ENCODE measurements at places on chromosomes 1 and 21. TPM values are rescaled to one million over a fixed set of nuclear protein-coding genes. Genes with fewer than 3 reads are reported as not detected.
A peak's percentile ranks its signal among the peaks of the same experiment; 100 is the strongest.

Gene CELA2A
- not detected for total RNA-seq

Gene GPR37L1
- total RNA-seq: not detected

Gene HES2
- total RNA-seq: not detected

Gene THEM5
- total RNA-seq: not detected

- H3K27me3 ChIP-seq: no peaks in the 10 kb centered on the region
- DNase-seq: no peak
- H3K4me3 ChIP-seq: no peak overlapping the region
- no peaks in the 10 kb centered on the region for H3K4me1 ChIP-seq
- no peaks in the 10 kb centered on the region for H3K36me3 ChIP-seq
Observed at GRCh38 chr21:40562242-40563002, 284.5 kb downstream of the DSCAM start.

DNA sequence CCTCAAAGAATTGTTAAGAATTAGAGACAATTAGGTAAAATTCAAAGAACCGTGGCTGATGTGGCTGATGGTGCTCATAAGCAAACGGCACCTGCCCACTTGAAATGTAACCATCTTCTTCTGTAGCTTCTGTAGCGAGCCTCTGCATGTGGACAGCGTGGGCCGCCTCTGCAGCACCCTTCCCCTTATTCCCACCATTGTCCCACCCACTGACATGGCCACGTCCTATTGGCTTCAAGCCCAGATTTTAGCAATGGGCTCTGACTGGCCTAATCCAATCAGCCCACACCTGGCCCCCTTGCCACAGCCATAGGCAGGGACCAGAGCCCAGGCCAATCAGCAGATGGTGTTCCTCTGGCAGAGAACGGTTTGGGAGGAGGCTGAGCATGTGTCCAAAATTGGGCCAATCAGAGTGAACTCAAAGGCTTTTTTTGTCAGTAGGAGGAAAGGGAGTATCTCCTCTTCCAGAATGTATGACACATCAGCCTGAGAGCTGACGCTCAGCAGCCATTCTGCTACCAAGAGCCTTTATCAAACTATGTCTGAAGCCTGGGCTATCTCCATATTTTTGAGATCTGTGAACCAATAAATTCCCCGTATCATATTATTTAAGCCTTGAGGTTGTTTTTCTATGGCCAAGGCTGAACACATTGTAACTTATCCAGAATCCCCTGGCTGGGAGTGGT is 518.5 kb downstream of the SMYD3 start:
- peaks cover 4% of the 10 kb centered on the region for H3K4me1 ChIP-seq
- H3K36me3 ChIP-seq: peaks cover 8% of the 10 kb centered on the region
- no peak for DNase-seq
- H3K27me3 ChIP-seq: no peaks in the 10 kb centered on the region
- no peak overlapping the region for H3K4me3 ChIP-seq

DNA sequence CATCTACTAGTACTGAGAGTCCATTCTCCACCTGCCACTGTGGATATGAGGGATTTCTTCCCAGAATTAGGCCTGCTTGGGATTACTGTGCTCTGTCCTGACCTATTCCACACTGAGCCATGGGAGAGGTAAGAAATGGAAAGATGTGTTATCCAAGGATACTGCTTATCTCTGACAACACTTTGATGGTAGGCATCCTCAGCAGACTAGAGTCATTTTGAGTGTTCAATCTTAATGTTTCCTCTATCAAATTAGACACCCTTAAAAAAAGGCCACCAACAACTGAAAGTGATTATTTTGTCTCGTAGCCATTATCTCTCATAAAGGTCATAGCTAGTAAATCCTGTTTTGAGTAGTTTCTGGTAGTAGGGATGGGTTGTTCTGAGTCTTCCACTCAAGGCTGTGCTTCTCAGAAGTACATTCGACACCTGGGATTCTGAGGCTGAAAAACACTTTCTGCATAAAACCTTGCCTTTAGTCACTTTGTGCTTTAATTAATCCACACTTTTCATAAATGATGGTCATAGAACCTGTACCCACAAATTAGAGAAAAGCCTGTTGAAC is 8.8 kb downstream of the ATPAF1 start:
- no peak for DNase-seq
- H3K36me3 ChIP-seq: peaks cover 29% of the 10 kb centered on the region
- H3K4me1 ChIP-seq: peaks cover 14% of the 10 kb centered on the region

GRCh38 chr1:98940722-98941079 is 64.0 kb downstream of the PLPPR5 start:
- H3K27me3 ChIP-seq: no peaks in the 10 kb centered on the region
- H3K4me3 ChIP-seq: no peak overlapping the region
- H3K4me1 ChIP-seq: peaks cover 2% of the 10 kb centered on the region
- no peak overlapping the region for H3K27ac ChIP-seq

DNA sequence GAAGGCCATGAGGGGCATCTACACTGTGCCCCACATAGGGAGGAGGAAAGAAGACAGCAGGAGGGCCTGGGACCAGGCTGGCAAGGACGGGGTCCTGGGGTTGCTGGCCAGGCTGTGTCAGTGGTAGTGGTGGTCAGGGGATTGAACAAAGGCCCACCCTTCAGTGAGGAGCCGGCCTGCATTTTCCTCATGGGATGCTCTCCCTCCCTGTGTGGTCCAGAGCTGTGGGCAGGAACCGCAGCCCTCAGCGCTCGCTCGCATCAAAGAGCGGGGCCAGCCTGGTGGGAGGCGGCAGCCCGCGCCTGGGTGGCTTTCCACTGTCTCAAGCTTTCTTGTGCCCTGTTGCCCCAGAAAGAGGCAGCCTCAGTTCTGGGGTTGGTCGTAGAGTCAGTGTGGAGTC is 24.8 kb downstream of the LHX4 start:
- no peaks in the 10 kb centered on the region for H3K36me3 ChIP-seq
- no peak for DNase-seq
- peaks cover 2% of the 10 kb centered on the region for H3K27me3 ChIP-seq
- H3K27ac ChIP-seq: no peak overlapping the region
- H3K4me3 ChIP-seq: no peak overlapping the region

- DNase-seq: no peak
- no peaks in the 10 kb centered on the region for H3K4me1 ChIP-seq
- H3K27ac ChIP-seq: no peak overlapping the region
- no peaks in the 10 kb centered on the region for H3K27me3 ChIP-seq
- H3K36me3 ChIP-seq: no peaks in the 10 kb centered on the region
Observed at GRCh38 chr21:19276665-19277064, 873.1 kb upstream of the TMPRSS15 start.

- H3K36me3 ChIP-seq: peaks cover 24% of the 10 kb centered on the region
- peak overlapping the region; percentile 82 for H3K27ac ChIP-seq
- peak overlapping the region; percentile 23 for H3K4me3 ChIP-seq
- no peak for DNase-seq
- peaks cover 30% of the 10 kb centered on the region for H3K4me1 ChIP-seq
Observed at GRCh38 chr1:194060481-194060880, 874.1 kb upstream of the B3GALT2 start.

DNA sequence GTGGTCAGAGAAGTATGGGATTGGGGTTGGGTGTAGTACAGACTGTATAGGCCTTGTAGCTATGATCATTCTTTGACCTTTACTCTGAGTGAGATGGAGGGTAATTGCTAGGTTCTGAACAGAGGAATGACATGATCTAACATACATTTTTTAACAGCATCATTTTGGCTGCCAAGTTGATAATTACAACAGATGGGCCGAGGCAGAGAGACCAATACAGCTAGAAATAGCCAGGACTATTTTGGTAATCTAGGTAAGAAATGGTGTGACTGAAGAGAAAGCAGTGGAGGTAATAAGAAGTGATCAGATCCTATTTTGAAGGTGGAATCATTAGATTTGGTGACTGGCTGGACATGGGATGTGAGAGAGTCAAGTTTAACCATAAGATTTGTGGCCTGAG is 43.5 kb downstream of the RPAP2 start:
- H3K4me1 ChIP-seq: peaks cover 8% of the 10 kb centered on the region

DNA sequence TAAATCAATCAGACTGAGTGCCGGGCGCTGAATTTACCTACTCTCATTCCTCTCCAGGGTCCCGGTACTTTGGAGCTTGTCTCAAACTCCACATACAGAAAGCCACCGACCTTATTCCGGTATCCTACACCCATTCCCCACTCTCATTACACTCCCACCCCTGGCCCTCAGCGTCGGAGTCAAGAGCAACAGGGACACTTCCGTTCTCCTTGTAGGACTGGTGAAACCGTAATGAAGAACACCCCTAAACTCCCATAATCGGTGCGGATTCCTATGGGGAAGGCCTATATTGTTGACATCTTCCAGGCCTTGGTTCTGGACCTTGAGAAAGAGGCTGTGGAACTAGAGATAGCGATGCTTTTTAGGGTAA is 798 bp downstream of the ZBED6 start:
- peaks cover 40% of the 10 kb centered on the region for H3K4me1 ChIP-seq
- peak overlapping the region; percentile 99 for H3K4me3 ChIP-seq
- H3K27ac ChIP-seq: peak overlapping the region; percentile 98
- H3K36me3 ChIP-seq: peaks cover 40% of the 10 kb centered on the region
- H3K27me3 ChIP-seq: no peaks in the 10 kb centered on the region

DNA sequence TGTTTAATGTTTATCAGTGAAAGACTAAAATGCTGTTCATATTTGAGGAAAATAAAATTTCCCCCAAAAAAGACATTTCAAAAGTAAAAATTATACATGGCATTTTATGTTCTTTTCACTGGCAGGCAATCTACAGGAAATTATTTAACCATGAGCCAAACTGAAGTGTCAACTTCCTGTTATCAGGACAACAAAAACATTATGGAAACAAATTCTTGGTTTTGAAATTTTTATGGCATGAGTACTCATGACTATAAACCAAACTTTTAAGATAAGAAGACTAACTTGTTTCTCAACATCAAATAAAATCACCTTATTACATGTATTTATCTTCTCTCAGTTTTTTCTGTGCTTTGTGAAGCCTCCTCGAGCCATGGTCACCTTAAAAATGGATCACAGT is 698.6 kb downstream of the LTN1 start:
- no peaks in the 10 kb centered on the region for H3K27me3 ChIP-seq
- no peaks in the 10 kb centered on the region for H3K36me3 ChIP-seq
- no peak for DNase-seq
- H3K27ac ChIP-seq: no peak overlapping the region
- no peak overlapping the region for H3K4me3 ChIP-seq

GRCh38 chr1:232937741-232938375 is 12.6 kb upstream of the NTPCR start:
- no peaks in the 10 kb centered on the region for H3K36me3 ChIP-seq
- peaks cover 10% of the 10 kb centered on the region for H3K27me3 ChIP-seq
- DNase-seq: no peak
- H3K27ac ChIP-seq: no peak overlapping the region
- no peak overlapping the region for H3K4me3 ChIP-seq
- H3K4me1 ChIP-seq: no peaks in the 10 kb centered on the region

- H3K36me3 ChIP-seq: no peaks in the 10 kb centered on the region
- H3K27ac ChIP-seq: no peak overlapping the region
- no peaks in the 10 kb centered on the region for H3K4me1 ChIP-seq
Observed at GRCh38 chr1:199901341-199901740, 126.2 kb upstream of the NR5A2 start.

Measured in activated naive CD8-positive, alpha-beta T cell treated with anti-CD3 and anti-CD28 coated beads, Interleukin-2, amount 10 ng/mL, durations not matched to agents 7 days and 5 days (primary cell).